ENCODE measurements at places on chromosomes 2 and 18. TPM values are rescaled to one million over a fixed set of nuclear protein-coding genes. Genes with fewer than 3 reads are reported as not detected.

GRCh38 chr2:85255456-85255812 lies 72.4 kb downstream of the TGOLN2 start:
- DNase-seq, result peak; percentile 57

GRCh38 chr2:232457121-232458011 lies 1.4 kb downstream of the ALPI start:
- no peak for DNase-seq

GRCh38 chr2:233973786-233974185 lies 56.6 kb downstream of the TRPM8 start:
- no peak for DNase-seq

DNA sequence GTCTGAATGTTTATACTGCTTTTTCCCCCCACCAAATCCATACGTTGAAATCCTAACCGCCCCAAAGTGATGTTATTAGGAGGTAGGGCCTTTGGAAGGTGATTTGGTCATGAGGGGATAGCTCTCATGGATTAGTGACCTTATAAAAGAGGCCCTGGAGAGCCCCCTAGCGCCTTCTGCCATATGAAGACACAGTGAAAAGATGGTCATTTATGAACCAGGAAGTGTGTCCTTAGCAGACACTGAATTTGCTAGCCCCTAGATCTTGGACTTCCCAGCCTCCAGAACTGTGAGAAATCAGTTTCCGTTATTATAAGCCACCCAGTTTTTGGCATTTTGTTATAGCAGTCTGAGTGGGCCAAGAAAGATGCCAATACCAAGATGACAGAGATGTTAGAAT lies 7.2 kb upstream of the TSN start:
- no peak for DNase-seq

DNA sequence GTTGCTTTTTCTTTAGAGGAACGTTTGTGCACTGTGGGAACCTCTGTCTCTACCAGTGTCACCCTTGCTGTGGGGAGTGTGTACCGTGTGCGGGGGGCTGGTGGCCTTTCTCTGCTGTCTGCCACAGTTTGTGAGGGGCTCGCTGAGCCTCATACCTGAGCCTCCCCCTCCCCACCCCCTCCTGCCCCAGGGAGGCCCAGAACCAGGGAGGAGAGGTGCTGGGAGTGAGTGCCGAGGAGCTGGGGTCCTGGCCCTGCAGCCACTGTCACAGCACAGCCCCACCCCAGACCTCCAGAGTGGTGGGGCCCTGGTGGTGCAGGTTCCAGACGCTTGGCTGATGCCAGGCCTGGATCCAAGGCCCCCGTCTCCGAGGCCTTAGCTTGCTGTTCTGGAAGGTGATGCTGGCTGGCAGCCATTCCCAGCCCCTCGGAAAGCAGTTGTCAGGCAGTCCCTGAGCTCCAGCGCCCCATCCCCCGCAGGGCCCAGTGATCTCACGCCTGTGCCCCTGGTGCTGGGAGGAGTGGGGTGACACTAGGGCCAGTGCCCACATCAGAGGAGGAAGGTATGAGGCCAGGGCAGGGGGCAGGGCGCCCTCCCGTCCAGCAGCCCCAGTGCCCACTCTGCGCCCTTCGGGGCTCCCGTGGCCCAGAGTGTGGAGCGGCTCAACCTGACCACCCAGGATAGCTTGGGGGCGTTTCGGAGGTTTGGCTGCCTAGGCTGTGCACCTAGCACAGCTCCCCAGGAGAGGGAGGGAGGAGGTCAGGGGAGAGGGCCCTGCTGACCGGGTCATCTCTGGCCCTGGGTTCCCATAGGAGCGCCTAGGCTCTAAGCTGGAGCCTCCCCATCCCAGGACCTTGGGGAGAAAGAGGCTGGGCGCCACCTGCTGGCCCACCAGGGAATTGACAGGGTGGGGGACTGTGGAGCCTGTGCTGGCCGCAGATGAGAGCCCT lies 53.0 kb upstream of the ALPP start:
- DNase-seq, result peak; percentile 49

- DNase-seq, result no peak
These were observed 78.2 kb downstream of the CELF4 start for GRCh38 chr18:37487400-37487867.

- DNase-seq, result no peak
These were observed 10.9 kb upstream of the HS6ST1 start for GRCh38 chr2:128329607-128330006.

DNA sequence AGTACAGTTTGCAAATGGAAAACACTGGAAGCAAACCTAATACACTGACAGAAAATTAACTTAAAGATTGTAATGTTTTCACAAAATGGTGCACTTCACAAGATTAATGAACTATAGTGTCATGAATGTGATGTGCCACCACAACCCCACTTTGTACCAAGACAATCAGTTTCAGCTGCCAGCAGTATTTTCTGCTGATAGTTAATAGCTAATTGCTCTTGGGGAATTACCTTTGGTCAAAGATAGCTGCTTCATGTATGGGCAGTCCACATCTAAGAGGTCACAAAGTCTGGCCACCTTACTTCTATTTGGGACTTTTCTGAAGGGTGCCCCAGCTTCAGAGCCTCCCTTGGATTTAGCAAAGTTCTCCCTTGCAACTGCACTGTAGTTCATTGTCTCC lies 254.0 kb downstream of the CALCRL start:
- no peak for DNase-seq

DNA sequence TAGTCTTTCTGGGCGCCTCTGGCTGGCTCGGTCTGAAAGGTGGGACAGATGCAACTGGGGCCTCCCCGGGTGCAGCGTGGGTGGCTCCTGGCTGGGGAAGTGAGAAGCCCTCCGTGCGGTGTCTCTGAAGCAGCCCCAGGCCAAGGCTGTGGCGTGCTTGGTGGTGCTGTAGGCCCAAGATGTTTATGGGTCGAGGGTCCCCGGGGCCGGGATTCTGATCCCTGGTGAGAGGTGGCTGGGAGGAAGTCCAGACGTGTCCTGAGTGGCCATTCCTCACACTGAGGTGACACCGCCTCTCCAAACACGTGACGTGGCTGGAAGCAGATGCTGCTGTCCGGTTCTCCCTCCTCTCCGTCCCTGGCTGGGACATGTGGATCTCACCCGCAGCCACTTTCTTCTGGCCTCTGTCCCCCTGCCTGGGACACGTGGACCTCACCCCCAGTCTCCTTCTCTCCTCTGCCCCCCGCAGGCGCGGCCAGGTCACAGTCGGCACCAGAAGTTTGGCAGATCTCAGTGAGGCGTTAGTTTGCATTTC lies 12.6 kb downstream of the RTP5 start:
- DNase-seq, result peak; percentile 76

GRCh38 chr2:81987370-81987769 lies 1682.8 kb upstream of the LRRTM1 start:
- DNase-seq, result no peak

GRCh38 chr18:23584019-23584983 lies 2.0 kb downstream of the NPC1 start:
- DNase-seq, result no peak

- DNase-seq, result no peak
These were observed 35.1 kb downstream of the KCNJ13 start for GRCh38 chr2:232741294-232741693.

DNA sequence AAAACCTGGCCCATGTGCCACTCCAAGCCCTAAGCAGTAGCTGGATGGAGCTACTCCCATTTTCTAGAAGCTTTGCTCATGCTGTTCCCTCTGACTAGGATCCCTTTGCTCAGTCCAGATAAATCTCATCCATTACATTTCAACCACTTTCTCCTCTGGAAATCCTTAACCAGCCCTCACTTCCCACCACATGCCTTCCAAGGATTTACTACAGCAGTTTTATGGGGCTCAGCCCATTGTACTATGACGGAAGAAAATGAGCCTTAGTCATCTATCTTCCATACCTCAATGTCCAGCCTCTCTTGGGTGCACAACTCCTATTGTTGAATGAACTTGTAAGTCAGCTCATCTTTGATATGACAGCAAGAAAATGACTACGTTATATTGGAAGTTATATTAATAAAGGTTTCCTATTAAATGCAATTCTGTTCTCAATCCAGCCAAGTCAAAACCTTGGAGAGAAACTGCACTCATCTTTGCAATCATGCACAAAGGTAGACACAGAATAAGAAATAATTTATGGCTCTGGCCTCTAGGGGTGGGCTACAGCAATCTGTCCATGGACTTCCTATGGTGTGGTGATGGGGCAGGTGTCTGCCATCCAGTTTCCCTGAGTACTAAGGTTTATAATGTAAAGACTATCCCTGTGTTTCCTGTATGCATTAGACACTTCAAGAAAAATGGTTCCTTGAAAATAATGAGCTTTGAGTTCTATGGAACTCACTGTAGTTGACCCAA lies 3.4 kb downstream of the B4GALT6 start:
- no peak for DNase-seq

PTH2R gene
- polyA plus RNA-seq, result not detected

MROH2A gene
- polyA plus RNA-seq, result not detected

LMAN1 gene
- polyA plus RNA-seq, result 16.5 TPM

DLX1 gene
- 0.19 TPM for polyA plus RNA-seq

C2orf66 gene
- 0.11 TPM for polyA plus RNA-seq

GPR45 gene
- not detected for polyA plus RNA-seq

KCNS3 gene
- polyA plus RNA-seq, result 2.5 TPM

C2orf68 gene
- 37.3 TPM for polyA plus RNA-seq

CDKL4 gene
- polyA plus RNA-seq, result 0.11 TPM

CAPN14 gene
- polyA plus RNA-seq, result 0.04 TPM

TEX44 gene
- polyA plus RNA-seq, result not detected

Data from heart left ventricle (tissue), 16 donors.